Jurkat, Clone E6-1 (cell line): ENCODE measurements at places on chromosomes 5 and 9.

- DNase-seq = no peak
Measured at GRCh38 chr5:170809551-170809950, 26.0 kb downstream of the GABRP start.

- DNase-seq = peak; percentile 36
Measured at GRCh38 chr9:107425101-107426025, 64.2 kb downstream of the KLF4 start.

DNA sequence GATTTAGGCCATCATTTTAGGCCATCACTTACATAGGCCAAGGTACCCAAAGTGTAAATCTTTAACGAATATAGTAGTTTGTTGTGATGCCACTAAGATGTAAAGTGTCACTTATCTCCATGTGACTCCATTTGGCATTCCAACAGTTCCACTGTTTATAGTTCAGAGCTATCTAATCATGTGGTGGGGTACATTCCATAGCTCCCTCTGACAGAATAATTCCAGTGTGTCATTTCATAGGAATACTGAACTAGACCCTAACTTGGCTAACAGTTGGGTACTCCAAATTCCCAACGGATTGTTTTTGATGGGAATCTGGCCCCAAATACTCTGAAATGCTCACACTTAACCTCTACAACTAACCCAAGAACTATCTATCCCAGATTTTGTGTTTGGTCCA, 76.7 kb upstream of the FST start:
- no peak for DNase-seq

- no peak for DNase-seq
Measured at GRCh38 chr5:116305899-116306298, 221.1 kb downstream of the COMMD10 start.

DNA sequence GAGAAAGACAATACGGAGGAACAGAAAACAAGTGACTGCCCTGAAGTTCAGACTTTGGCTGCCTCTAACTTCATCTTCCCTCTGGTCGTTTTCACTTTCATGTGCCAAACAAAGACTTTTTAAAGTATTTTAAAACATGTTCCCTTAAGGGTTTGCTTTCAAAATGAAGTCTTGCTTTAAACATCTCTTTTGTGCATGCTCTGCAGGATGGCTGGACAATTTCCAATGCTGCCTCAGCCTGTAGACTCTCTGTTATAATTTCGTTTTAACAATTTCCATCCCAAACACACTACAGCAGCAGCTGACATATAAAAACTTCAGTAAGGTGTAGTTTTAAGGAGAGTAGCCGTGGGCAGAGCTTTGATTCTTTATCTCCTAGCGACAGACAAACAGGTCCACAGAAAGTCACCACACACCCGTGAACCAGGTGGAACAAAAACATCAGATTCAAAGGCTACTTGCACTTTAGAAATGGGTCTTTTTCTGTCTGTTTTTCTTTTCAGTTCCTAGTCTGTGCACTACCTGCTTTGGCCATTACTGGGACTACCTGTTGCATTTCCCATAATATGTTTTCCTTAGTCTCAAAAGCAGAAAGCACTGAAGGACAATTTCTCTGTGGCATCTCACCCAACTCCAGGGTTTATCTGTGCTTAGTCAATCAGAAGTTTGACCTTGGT, 308.9 kb downstream of the DTWD2 start:
- DNase-seq = no peak

- DNase-seq = no peak
Measured at GRCh38 chr5:111706345-111706744, 50.6 kb downstream of the NREP start.

GRCh38 chr5:39273314-39273954, 54.1 kb upstream of the FYB1 start:
- DNase-seq = peak; percentile 48

- DNase-seq = no peak
Measured at GRCh38 chr5:114469372-114469771, 107.5 kb downstream of the KCNN2 start.

GRCh38 chr9:12822111-12822510, 47.3 kb downstream of the LURAP1L start:
- no peak for DNase-seq

DNA sequence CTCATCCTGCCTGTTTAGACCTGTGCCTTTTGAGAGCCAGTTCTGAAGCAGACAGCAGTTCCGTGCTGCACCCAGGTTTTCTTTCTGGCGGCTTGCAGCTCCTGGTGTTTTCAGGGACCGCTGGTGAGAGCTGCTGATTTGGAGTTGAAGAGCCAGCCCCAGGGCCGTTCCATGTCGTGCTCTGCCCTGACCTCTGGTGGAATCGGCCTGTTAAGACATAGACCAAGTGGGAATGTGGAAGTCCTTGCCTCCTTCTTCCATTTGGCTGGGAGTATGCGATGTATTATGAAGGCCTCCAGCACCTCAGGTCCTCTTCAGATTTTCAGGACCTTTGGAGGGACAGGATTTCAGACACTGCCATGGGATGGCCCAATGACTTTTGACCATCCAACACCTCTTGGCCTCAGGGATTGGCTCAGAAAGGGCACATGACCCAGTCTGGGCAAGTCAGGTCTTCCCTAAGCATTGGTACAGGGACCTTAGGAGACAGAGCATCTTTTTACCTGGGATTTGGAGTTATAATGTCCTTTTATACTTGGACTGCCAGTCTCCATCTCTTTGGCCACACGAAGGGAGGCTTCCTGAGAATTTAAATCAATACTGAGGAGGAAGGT, 136.1 kb upstream of the CLINT1 start:
- DNase-seq = peak; percentile 52

DNA sequence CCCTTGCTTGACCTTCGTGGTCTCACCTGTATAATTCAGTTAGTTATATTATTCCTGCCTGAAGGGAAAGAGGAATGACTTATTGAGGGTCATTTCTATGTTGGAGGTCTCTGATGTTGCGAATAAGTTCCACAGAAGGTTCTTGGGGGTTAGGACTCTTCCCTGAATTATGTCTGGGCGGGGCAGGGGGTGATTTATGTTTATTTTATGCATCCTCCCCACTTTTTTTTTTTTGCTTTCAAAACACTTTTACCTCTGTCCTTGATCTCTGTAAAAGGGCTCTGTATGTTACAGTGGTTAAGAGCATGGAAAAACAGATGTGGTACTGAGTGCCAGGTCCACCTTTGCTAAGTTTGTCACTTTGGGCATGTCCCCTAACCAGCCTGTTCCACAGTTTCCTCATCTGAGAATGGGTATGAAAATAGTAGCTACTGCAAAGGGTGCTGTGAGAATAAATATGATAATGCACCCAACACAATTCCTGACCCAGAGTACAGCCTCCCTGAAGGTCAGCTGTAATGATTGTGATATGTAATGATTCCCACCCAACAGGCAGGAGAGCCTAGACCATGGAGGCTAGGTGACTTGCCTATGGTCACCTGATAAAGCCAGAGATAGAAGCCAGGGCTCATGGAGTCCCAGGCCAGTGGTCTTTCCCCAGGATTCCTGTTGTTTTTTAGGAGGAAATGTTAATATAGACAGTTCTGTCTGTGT, 54.8 kb downstream of the SLC22A5 start:
- no peak for DNase-seq

DNA sequence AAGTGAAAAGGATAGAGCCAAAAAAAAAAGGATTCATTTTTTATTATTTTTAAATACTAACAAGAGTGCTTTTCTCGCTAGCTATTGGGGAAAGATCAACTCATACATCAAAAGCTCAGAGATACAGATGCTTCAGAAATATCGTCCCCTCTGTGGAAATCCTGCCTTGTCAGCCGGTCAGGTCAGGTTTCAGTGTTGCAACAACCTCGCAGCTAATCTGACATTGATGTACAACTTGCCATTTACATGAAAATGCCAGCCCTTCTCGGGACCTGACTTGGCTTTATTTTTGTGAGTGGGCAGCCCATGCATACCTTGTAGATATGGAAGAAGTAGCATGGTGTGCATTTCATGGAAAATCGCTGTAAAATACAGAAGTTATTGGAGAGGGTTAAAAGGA, 358.8 kb upstream of the ADAMTS16 start:
- no peak for DNase-seq

- DNase-seq = no peak
Measured at GRCh38 chr9:34121996-34122395, 4.5 kb downstream of the DCAF12 start.

- DNase-seq = no peak
Measured at GRCh38 chr9:75229605-75230332, 141.5 kb downstream of the OSTF1 start.

DNA sequence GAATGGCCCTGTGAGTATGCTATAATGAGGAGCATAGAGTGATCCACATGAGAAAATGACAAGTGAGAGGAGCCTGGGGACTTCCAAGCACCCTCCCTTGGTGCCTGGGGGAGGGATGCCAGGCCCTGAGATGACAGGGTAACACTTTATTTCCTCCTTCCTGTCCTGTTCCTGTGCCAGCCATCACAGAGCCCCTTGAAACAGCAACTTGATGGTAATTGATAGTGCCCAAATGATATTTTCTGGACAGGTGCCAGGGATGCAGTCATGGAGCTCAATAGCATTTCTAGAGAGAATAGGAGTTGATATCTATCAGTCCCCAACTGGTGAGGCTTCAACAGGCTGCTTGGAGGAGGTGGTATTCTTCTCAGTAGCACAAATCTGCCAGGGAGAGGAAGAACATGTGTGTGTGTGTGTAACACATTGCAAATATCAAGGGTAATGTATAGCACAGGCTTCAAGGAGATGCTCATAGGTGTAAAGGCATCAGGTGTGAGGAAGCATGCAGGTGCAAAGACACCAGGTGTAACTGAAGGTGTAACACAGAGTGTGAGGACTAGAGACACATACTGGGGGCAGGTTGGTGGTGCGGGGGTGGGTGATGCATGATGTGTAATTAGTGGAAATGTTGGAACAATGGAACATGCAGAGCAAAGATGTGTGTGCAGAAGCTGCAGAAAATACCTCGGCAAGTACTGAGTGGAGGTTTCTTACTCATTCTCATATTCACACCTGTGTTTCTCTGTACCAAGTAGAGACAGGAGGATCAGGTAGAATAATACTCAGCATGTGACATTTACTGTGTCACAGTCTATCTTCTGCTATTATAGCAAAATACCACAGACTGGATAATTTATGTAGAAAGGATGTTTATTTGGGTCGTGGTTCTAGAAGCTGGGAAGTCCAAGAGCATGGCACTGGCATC, 18.1 kb upstream of the WWC1 start:
- DNase-seq = no peak

DNA sequence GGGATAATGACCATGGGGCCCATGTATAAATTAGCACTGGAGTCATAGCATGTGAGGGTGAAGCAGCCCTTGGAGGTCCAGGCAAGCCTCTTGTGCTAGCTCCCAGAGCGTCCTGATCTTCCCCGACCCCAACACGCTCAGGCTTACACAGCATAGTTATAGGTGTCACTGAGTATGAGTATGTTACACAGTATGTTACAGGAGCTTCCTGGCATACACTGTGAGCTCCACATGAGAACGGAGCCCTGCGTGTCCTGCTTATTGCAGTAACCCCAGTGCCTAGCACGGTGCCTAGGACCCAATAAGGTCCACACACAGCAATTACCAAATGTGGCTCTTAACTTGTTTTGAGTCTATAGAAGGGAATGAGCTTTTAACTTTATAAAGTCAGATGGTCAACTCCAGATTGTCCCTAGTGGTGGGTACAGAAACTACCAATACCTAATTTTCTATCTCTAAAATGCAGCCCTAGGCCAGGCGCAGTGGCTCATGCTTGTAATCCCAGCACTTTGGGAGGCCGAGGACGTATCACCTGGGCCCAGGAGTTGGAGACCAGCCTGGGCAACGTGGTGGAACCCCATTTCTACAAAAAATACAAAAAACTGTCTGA, 64.1 kb downstream of the PLAC8L1 start:
- no peak for DNase-seq

- DNase-seq = no peak
Measured at GRCh38 chr5:66223637-66224036, 79.5 kb downstream of the SREK1 start.

- DNase-seq = no peak
Measured at GRCh38 chr5:158410976-158411375, 552.0 kb upstream of the CLINT1 start.

DNA sequence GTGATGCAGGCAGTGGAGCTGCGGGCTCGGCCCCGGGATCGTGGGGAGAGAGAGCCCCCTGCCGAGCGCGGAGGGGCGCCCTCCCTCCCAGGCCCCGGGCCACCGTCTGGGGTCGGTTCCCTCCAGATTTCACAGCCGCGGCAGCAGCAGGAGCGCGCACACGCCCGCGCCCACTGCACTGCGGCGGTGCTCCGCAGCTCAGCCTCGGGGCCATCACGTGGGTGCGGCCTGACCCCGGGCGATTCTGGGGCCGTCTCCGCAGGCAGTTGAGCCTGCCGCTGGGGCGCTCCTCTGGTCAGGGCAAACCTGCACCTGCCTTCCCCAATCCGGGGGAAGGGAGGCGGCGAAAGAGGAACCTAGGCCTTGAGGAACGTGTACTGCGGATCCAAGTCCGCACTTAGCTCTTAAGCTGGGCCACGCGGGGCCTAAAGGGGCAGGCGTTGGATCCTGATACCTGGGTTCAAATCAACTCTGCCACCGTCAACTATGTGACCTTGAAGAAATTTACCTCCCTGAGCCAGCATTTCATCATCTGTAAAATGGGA, 9.4 kb upstream of the DELE1 start:
- DNase-seq = no peak

DNA sequence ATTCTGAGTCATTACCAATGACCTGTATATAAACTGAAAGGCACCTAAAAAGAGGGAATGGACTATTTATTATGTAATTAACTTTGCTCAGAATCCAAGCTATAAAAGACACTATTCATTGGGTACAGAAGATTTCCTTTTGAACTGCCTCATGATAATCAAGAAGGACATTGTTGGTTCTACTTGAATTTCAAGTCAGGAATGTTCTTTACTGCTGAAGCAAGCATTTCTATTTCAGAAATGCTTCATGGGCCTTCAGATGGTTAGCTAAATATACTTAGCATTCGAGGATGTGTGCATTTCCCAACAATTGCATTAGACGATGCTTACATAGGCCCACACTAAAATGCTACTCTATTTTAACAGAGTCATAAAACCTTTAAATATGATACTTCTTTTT, 658.2 kb upstream of the DMAC1 start:
- no peak for DNase-seq

DNA sequence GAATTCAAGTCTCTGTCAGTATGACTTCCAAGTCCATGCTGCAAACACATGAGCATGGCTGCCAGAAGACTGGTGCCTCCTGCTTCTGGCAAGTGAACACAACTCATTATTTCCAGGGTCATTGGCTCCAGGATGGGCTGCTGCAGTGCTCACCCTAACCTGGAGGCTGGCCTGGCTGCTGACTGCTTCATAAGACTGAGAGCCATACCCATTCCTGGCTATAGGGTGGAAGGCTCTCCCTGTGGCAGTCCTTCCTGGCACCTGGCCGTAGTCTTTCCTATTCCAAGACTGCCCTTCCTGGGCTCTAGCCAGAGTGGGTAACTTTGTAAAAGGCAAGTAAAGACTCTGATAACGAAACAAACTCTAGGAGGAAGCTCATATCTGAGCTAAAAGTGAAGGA, 51.2 kb downstream of the CXXC5 start:
- no peak for DNase-seq

GRCh38 chr9:126052791-126053190, 273.8 kb upstream of the MVB12B start:
- DNase-seq = no peak

- DNase-seq = no peak
Measured at GRCh38 chr5:9473624-9474023, 72.3 kb downstream of the SEMA5A start.

- DNase-seq = no peak
Measured at GRCh38 chr5:96112123-96112670, 150.5 kb upstream of the ELL2 start.
